ENCODE measurements at places on chromosomes 5 and 9.

DNA sequence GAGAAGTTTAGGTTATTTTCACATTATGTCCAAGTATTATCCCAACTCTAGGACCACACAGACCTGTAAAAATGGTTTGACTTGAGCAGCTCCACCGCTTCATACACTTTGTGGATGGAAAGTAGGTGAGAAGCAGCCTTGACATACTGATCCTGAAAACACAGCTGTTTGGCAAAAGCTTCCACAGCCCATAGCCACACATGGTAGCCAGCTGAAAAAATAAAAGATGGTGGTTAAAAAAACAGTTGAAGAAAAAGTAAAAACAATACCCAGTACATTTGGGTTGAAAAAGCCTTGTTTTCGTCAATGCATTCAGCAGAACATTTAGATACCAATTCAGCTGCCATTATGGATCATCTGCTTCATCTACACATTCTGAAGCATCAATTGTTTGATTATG lies 36.7 kb downstream of the GEMIN5 start:
- DNase-seq = no peak

DNA sequence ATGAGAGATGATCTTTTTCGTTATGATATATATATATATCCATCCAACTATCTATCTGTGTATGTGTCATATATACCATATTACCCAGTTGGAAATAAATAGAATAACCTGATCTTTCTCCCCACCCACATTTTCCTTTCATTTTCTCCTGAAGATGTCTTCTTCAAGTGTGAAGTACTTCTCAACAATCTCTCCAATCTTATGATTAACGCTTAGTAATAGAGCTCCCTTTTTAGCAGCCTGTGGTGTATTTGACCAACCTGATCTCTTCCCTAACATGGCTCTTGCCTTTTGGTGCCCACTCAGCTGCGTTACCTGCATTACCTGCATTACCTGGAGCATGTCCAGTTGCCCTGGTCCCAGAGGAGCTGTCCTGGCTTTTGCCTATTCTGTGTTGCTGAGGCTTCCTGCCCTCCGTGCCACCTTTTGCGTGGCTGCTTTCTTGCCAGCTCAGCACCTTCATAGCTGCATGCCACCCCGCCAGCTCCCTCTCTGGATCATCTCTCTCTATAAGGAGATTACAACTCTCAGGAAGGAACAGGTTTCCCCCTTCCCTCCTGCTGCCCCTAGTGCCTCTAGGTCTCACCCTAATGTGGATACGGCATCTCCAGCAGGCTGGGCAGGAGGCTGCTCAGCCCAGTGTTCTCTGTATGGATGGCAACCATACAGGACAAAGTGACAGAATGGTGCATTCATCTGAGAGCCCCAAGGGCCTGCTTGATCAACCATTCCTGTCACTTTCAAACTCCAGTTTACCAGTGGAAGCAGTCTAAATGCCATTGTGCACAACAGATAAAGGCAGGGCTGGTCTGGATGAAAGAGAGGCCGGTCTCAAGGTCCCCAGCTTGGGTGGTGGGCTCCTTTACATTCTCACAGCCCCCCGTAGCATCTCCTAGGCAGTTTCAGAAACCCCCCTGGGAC lies 126.7 kb downstream of the GADD45G start:
- no peak for DNase-seq

DNA sequence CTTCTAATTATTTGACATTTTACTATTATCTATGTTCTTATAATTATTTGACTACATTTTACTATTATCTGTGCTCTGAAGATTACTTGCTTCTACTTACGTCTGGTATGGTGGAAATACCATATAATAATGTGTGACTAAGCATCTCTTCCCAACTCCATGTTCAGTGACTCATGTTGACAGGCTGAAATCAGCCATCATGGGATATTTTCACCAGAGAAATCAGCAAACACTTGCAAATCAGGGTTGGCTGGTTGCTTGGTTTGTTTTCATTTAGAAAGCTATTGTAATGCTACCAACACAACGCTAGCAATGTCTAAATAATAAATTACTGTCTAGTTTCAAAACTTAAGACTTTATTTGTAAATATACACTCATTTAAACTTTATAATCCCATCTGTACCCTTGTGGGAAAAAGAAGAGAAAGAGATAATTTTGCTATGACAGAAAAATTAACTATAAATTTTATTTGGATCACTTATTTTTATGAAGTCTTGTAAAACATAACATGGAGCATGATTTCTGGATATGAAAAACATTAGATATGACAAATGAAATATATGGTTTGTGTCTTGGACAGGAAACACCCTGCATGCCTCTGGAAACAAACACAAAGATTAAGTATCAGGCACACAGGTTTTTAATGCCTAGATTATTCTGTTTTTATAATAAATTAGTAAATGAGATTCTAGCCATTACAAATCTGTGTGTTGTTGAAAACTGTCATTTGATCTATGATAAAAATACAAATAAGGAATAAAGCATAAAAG lies 337.6 kb downstream of the BNC2 start:
- DNase-seq = no peak

DNA sequence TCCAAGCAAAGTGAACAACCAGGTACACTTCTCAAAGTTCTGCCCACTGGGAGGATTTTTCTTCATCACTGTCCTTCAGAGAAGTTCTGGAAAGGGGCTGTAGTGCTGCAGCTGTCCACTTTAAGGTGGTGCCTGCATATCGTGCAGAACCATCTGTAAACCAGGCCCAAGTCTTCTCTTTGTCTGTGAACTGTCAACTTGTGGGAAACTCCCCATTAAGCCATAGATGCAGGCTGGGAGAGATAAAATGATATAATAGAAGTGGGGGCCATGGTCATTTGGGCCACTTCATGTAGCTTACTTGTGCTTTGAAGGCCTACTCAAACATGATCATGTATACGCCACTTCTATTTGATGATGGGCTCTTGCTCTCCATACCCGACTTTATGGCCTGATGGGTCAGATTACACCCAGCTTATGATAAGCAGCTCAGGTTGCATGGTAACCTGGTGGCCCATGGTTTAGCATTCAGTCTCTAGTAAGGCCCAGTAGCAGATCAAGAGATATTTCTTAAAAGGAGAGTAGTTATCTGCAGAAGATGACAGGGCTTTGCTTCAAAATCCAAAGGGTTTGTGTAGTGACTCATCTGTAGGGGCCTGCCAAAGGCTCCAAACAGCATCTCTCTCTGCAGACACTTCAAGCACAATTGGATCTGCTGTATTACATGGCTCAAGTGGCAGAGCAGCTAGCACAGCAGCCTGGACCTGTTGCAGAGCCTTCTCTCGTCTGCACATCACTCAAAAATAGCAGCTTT lies 15.7 kb upstream of the BTF3 start:
- no peak for DNase-seq

DNA sequence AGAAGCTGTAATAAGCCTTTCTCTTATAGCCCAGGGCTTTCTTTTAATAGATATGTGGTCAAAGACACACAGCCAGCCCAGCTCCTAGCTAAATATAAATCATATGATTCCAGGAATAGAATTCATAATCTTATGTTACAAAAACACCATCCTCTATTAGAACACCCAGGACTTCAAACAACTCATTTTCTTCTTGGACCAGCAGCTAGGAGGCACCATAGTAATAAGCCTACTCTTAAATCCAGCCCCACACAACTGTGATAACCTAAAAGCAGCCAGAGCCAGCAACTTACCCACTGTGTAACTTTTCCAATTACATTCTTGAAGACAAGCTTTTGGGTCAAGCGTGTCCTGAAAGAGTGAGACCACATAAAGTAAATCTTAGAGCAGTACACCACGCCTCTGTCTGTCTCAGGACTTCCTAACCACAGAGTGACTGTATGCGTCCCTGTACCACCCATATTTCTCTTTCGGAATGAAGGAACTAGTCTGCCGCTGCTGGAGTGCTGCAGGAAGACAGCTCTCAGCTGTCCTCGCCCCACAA lies 223.8 kb downstream of the TLE1 start:
- no peak for DNase-seq

DNA sequence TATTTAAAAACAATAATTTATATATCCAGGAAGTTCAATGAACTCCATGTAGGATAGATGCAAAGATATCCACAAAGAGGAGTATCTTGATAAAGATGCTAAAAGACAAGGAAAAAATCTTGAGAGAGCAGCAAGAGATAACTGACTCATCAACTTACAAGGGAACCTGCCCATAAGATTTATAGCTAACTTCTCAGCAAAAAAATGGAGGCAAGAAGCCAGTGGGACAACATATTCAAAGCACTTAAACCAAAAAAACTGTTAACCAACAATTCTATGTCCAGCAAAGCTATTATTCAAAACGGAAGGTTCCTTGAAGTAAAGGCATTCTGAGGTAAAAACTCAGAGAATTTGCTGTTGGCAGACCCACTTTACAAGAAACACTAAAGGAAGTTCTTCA lies 20.3 kb downstream of the RABGAP1 start:
- no peak for DNase-seq

GRCh38 chr5:14299666-14300065 lies 156.5 kb downstream of the TRIO start:
- no peak for DNase-seq

GRCh38 chr5:3101561-3101960 lies 350.1 kb upstream of the IRX2 start:
- no peak for DNase-seq

- no peak for DNase-seq
Measured at GRCh38 chr5:136035837-136036236, 7.0 kb downstream of the TGFBI start.

DNA sequence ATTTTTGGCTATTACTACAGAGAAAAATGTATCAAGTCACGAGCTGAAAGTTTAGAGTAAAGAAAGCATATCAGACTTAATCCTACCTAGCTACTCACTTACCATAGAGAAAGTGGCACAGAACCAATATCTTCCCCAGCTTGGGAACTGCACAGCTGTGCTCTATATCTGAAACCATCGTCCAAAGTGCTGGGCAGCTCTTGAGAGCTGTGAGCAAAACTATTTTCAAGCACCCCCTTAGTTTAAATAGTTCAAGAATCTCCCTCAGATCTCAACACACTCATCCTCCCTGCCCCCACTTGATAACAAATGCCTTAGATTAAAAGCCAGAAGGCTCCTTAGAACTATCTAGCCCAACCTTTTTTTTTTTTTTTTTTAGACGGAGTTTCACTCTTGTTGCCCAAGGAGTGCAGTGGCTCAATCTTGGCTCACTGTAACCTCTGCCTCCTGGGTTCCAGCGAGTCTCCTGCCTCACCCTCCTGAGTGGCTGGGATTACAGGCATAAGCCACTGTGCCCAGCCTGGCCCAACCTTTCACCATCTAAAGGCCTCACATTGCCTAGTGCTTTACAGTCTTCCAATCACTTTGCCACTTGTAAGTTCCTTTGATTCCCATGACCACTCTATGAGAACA lies 94.2 kb upstream of the APC start:
- no peak for DNase-seq
